AG04449 (cell line): ENCODE measurements at places on chromosomes 16 and 17.

DNA sequence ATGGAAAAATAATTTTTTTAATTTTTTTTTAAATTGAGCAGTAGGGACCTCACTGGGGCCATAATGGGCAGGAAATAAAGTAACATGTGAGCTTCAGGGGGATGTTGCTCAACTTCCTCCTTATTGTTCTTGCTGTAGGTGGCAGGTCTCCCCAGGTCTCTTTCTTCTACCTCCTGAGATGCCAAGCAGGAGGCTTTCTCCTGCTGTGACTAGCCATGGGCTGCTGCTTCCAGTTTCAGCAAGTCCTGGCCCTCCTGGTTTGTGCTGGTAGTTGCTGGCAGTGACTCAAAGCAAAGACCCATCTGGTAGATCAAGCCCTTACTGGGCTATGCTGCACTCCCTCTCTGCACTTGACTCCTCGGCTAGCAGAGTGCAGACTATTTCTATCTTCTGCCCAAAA, 2.3 kb downstream of the DPEP2NB start:
- no peak for DNase-seq

- DNase-seq = no peak
These were observed at the start of gene GALR2 for GRCh38 chr17:76074390-76075363. GALR2 (plus strand) TSS chr17:76074781; CDS start chr17:76074884, 103 bp downstream.

DNA sequence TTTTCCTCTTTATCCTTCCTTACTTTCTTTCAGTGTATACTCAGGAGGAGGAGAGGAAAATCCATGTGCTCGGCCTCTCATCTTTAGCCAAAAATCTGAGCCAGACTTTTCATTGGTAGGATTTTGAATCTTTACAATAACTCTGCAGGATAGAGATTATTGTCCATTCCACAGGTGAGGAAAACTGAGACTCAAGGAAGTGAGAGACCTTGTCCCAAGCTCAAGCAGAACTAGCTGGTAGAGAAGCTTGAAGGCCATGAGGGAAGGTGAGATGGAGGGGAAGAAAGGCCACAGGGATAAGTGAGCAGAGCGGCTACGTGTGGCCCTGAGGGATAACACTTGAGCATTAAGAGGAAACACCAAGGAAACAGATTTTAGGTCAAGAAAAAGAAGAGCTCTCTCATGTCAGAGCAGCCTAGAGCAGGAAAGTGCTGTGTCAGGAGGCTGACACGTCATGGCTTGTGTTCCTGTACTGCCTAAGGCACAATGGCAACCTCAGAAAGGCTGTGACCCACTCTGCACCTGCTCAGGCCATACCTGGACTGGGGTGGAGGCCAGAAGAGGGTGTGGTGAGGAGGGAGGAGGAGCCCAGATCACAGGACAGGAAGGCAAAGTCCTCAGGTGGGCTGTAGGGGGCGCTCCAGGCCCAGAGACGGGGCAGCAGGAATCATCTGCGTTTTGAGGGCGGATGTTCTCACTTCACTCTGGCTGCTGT, 11.9 kb downstream of the MT4 start:
- DNase-seq = no peak

- no peak for DNase-seq
These were observed 287.3 kb upstream of the CCL2 start for GRCh38 chr17:33967608-33968349.

- DNase-seq = no peak
These were observed 3.1 kb upstream of the ADORA2B start for GRCh38 chr17:15941781-15942180.
